A549 treated with GW870086 at 1 μM for 4 hours (cell line): ENCODE measurements at places on chromosomes 1 and 21. TPM values are rescaled to one million over a fixed set of nuclear protein-coding genes. Genes with fewer than 3 reads are reported as not detected.

Gene PPM1J
- total RNA-seq = 0.89 to 1.6 TPM (median 0.99 TPM) in 5 replicates

Gene RGS18
- total RNA-seq = not detected in 5 replicates

Gene LCE1C
- total RNA-seq = not detected in 5 replicates

Gene RIPK4
- 18.1 to 23.8 TPM (median 20.2 TPM) in 5 replicates for total RNA-seq

Gene SLAMF9
- total RNA-seq = 0.25 to 1.3 TPM (median 0.82 TPM) in 5 replicates

Gene SLFNL1
- total RNA-seq = 0.07 TPM in 1 of 5 replicates, not detected in the others

Gene ALPL
- total RNA-seq = 0.24 to 0.57 TPM (median 0.34 TPM) in 5 replicates

Gene LCE3D
- 1.6 to 2.7 TPM (median 2.4 TPM) in 5 replicates for total RNA-seq

Gene OR6F1
- total RNA-seq = not detected in 5 replicates

Gene THEM5
- not detected in 5 replicates for total RNA-seq

Gene IFI44L
- total RNA-seq = 0.22 TPM in 2 of 5 replicates, not detected in the others

Gene RXFP4
- not detected in 5 replicates for total RNA-seq

Gene PLPPR4
- total RNA-seq = not detected in 5 replicates

Gene HSPB7
- 0.06 to 0.26 TPM (median 0.11 TPM) in 3 of 5 replicates, not detected in the others for total RNA-seq

Gene GOLT1A
- total RNA-seq = 4.2 to 7.0 TPM (median 4.8 TPM) in 5 replicates

Gene OPRD1
- 0.02 TPM in 3 of 5 replicates, not detected in the others for total RNA-seq

Gene ADAR
- 61.6 to 79.1 TPM (median 74.3 TPM) in 5 replicates for total RNA-seq

Gene TNFSF4
- total RNA-seq = 0.06 to 0.09 TPM (median 0.09 TPM) in 4 of 5 replicates, not detected in the other

Gene TEX35
- total RNA-seq = 0.09 TPM in 1 of 5 replicates, not detected in the others

Gene LDLRAD1
- total RNA-seq = 0.06 TPM in 1 of 5 replicates, not detected in the others

Gene TNNT2
- total RNA-seq = 0.13 to 0.39 TPM in 2 of 5 replicates, not detected in the others
